ENCODE measurements at places on chromosomes 11 and 22.

GRCh38 chr22:19773470-19774040, 13.0 kb downstream of the TBX1 start:
- DNase-seq: no peak

DNA sequence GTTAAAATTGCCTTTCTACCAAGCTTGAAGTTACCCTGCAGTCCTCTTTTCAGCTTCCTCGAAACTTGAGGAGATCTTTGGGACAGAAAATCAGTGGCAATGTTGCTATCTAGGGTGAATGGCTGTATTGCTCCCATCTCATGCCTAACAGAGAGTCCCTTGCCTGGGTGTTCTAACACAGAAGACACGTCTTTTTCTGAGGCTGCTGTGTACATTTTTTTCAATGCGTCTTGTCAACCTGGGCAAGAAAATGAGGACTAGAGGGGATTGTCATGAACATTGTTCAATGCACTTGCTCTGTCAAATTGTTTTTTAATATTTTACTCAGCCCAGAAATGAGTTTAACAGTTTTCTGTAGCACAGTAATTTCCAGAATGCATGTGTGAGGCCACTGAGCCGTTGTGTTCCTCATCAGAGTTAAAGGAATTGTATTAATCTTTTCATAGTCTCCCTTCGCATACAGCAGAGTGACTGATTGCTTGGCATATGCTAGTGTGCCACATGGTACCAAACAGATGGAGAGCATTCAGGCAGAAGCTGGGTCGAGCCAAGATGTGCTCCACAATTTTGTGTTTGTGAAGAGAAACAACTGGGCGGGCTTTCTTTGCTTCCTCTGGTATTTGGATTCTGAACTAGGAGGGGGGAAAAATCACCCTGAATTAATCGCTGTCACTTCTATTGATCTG, 86.0 kb downstream of the CASP12 start:
- DNase-seq: no peak

DNA sequence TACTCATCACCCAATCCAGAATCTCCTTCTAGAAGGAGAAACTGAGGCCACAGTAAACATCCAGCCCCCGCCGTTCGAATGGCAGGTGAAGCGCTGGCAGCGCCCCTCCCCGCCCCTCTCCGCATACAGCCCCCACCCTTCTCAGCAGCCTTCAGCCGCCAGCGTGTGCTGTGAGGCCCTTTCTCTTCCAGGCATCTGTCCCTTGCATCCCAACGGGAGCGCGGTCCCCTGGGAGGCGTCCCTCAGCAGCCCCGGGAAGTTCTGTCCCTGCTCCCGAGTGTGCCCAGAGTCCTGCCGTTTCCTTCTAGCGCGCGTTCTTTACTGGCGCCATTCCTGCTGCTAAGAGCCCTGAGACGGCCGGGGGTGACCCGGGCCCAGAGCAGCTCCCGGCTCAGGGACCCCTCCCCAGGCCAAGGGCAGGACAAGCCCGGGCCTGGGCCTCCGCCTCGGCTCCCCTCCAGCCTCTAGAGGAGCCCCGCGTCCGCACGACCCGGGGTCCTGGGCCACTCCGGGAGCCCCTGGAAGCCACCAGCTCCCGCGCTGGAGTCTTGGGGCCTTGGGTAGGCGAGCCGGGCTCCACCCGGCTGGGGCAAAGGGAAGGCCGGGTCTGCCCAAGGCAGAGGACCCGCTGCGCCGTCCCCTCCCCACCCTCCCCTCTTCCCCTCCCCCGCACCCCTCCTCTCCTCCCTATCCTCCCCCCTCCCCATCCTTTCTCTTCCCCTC, 450.4 kb downstream of the OPCML start:
- no peak for DNase-seq

DNA sequence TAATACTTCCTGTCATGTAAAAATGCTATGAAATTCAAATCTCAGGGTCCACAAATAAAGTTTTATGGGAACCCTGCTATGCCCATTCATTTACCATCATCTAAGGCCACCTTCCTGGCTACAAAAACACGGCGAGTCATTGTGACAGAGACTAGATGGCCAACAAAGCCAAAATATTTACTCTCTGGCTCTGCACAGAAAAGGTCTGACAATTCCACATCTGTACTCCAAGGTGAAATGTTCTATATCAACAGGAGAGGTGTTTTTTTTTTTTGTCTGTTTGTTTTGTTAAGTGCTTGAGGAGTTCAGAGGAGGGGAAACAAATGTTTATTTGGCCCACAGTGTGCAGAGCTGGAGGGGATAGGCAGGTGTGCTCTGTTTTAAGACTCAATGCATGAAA, 18.6 kb upstream of the TMA7B start:
- no peak for DNase-seq

DNA sequence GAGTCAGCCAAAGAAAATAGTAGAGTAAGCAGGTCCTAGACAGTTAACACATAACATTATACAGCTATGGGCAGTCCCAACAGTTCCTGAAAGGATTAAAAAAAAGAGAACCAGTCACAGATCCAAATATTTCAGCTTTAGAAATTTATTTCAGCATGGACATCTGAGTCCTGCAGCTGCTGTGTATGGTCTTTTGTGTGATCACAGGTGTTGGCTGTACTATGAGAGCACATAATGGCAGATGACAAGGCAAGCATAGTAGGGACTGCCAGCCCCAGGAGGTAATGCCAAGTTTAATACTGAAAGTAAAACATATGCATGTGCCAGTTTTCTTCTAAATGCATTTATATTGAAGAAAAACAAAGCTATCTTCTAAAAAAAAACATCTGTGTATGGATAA, 158.1 kb downstream of the GRIA4 start:
- DNase-seq: no peak

DNA sequence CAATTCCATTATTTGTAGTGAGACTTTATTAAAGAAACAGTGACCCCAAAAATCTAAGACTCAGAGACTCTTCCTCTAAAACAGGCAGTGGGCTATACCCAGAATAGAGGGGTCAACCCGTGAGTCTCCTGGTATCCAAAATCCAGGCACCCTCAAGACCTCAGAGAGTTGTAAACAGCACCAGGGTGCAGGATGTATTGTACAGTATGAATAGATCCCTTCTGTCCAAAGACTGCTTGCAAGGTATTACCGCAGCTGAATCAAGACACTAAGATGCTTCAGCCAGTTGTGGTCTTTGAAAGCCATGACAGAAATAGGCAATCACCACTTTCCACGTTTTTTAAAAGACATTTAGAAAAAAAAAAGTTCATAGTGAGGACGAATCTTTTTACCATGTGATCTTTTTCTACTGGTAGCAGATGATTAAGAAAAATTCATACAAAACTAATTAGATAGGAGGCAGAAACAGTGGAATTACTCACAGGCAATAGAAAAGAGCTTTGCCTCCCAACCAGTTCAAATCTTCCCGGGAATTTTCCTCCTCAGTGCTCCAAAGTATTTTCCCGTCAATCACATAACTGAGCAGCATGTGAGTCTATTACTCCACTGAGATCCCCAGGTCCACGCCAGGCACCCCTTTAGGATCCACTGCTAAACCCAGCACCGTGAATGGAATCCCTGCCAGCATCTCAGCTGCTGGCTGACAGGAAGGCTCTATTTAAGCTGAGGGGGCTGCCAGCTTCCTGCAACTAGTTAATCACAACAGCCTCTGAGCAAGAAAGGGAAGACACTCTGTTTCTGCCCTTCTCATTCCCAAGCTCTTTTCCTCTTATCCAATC, 113.1 kb downstream of the ETS1 start:
- DNase-seq: no peak

DNA sequence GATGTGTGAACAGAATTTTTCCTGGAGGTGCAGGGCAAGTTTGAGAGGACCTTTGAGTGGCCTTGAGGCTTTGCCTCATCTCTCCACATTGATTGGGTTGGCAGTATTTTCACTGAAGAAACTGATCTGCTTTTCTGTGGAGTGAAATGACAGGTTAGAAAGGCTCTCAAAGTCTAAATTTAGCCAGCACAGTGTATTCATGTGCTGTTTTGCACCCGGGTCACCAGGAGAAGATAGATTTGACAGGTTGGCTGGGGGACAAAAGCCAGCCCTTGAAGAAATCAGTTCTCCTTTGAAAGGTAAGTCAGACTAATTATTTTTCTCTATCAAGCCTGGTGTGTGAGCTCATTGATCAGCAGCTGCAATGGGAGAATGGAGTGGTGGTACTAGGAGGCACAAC, 152.9 kb downstream of the DBX1 start:
- no peak for DNase-seq

GRCh38 chr11:36432093-36432469, 78.0 kb downstream of the TRAF6 start:
- DNase-seq: no peak

GRCh38 chr11:9030601-9031000, 26.8 kb upstream of the NRIP3 start:
- no peak for DNase-seq

DNA sequence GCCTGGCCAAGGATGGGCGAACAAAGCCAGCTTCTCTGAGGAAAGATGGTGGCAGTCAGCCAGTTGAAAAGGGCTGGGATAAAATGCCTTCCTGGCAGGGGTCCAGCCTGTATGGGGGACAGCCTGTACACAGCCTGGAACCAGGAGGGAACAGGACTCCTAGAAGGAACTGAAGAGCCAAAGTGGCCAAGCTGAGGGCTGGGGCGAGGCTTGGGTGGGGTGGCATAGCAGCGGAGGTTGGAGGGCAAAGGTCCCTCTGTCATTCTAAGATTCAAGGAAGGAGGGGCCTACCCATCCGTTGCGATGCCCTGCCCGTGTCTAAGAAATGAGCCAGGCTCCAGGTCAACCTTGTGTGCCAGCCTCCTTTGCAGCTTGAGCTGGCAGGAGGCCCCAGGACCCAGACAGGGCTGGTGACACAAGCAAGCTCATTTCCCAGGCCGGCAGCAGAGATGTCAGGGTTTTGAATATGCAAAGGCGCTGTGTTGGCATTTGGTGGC, 22.6 kb downstream of the FADD start:
- no peak for DNase-seq

- no peak for DNase-seq
Observed at GRCh38 chr11:7585816-7586215, 72.0 kb downstream of the PPFIBP2 start.

- DNase-seq: no peak
Observed at GRCh38 chr11:6745018-6745417, 26.8 kb downstream of the OR2AG2 start.

DNA sequence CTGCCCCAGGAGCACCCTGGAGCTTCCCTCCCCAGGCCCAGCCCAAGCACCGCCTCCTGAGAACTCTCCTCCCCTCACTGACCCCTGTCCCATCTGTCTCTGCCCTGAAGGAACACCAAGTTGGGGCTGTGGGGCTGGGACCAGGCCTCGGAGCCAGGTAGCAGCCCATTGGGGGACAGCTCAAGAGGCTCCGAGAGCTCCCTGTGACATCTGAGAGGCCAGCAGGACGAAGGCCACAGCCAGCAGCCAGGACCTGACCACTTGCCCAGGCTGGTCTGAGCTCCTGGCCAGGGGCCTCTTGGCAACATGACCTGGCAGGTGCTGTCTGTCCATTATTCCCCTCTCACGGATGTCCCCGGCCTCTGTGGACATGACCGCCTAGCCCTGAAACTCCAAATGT, 33.7 kb downstream of the IGF2 start:
- no peak for DNase-seq

GRCh38 chr11:128086794-128087193, 500.6 kb downstream of the ETS1 start:
- DNase-seq: no peak

DNA sequence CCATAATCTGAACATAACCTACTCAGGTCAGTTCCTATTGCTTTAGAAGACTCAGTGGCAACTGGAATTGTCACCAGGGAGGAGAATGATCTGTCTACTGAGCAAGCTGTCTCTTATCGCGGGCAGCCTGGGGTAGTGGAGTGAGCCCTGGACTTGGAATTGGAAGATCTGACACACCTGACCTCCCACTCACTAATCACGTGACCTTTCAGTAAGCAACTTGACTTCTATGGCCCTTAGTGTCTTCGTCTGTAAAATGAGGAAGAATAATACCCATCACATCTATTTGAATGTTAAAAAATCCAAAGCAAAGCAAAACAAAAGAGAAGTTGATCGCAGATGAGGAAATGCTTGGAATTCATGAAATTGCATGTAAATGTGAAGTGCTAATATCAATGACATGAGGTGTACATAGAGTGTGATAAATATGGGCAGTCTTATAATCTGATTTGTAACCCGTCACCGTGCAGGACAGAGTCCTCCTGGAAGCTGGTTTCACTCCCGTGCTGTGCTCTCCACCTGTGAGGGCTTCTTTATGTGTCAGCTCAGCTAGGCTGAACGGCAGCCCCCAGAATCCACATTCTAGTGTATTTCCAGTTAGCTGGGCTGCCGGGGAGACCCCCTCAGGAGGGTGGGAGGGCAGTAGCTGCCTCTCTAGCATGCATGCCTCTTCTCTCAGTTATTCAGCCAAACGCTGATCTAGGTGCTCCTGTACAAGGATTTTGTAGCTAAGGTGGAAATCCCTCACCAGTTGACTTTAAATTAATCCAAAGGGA, 482.9 kb downstream of the OPCML start:
- DNase-seq: no peak

- no peak for DNase-seq
Observed at GRCh38 chr11:106249617-106250239, 172.3 kb downstream of the AASDHPPT start.

DNA sequence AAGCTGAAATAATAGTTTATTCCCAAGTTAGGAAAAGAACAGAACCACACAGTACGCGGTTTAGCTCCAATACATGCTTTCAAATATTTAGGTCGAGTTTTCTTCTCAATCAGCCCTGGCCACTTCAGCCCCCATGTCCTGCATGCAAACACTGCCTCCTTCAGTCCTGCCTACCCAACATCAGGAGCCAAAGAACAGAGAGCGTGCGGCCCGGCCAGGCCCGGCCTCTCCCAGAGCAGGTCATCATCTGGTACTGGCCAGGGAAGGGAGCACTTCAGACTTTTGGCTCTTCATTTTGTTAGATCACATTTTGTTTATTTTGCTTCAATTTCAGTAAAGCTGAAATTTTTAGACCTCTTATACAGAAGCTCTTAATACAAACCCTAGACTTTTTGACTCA, 6.7 kb downstream of the BRD1 start:
- no peak for DNase-seq

GRCh38 chr11:250740-251299, 14.0 kb downstream of the PSMD13 start:
- no peak for DNase-seq

- DNase-seq: no peak
Observed at GRCh38 chr11:121456151-121456550, 3.4 kb upstream of the SORL1-AS1 start.

GRCh38 chr11:33891714-33892327, at the start of gene LMO2:
Gene LMO2 (minus strand): TSS chr11:33892076. CDS start chr11:33869716, 22,360 bp downstream.
- no peak for DNase-seq

DNA sequence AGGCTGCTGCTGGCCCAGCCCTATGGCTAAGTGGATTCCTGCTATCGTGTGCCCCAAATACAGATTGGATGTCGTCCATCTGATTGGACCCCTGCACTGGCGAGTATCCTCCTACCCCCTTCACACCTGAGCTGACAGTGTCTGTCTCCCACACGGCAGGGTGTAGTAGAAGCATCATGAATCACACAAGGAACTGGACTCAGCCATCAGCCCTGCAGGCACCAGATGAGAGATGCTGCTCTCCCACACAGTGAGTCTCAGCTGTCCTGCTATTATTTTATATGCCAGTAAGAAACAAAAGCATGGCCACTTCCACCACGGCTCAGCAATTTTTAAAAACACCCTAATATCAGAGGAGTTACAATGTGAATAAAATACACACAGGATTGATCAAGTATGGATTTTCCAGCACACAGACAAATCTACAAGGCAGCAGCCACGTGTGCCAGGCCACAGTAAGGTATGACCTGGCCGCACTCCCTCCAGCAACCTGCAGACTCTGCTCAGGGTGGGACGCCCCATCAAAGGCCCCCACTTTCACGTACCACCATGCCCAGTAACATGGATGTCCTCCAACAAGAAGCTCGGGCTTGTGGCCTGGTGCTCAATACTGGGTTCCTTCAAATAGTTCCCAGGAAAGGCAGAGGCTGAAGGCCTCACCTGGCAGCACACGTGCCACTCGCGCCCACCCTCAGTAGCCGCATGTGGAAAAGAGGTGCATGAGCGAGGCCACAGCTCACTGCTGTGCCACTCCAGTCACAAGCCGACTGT, 16.4 kb upstream of the SLC25A1 start:
- no peak for DNase-seq
